Activated naive CD4-positive, alpha-beta T cell (primary cell): ENCODE measurements at places on chromosomes 7 and 10.

DNA sequence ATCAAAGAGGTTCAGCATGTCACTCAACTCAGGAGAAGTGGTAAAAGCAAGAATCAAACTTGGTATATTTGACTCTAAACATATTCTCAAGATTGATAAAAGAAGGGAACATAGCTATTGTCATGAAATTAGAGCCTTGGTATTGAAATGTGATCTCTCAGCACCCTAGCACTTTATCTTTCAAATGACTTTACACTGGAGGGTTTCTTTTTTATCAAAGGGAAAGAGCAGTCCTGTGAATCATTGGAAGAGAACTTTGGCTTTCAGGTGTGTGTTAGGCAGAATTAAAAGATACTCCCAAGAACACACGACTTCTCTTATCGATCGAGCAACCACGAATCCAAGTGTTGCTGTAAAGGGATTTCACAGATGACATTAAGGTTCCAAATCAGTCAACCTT, 54.4 kb downstream of the PTN start:
- no peak for DNase-seq

- DNase-seq, result no peak
These were observed 152.5 kb downstream of the PPP1R9A start for GRCh38 chr7:95059842-95060313.

- no peak for DNase-seq
These were observed 349.2 kb upstream of the PRKCQ start for GRCh38 chr10:6929148-6929830.

- DNase-seq, result no peak
These were observed 21.0 kb downstream of the ANKRD30A start for GRCh38 chr10:37146443-37146842.

DNA sequence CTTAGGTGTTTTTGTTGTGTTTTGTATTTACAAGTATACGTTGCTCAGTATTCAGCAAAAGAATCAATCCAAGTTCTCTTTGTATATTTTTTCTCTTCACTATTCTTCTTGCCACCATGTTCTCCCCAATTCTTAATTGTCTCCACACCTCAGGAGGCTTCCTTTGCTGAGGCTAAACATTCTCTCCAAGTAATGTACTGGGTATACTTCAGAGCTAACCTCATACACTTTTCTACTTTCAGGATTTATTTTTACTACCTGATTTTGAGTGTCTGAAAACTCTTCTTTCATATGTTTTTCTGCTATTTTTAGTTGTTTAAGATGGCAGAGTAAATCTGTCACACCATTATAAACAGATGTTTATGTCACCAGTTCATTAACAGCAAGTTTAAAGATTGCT, 354.8 kb upstream of the KCND2 start:
- DNase-seq, result no peak

- DNase-seq, result no peak
These were observed 27.4 kb upstream of the NDST2 start for GRCh38 chr10:73838827-73839226.

DNA sequence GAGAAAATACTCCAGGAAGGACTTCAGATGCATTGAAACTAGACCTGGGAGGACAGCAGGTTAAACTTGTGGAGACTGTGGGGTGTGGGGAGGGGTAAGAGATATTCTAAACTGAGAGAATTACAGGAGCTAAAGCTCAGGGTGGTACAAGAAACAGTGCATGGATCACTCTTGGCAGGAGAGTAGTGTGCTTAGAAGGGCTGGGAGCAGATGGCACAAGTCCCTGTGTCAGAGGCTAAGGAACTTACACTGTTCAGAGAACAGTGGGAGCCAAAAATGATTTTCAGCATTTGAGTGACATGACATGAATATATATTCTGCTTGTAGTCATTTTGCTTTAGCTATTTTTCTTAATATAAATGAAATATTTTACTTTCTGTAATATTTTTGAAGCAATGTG, 36.0 kb upstream of the LAMB1 start:
- DNase-seq, result no peak

DNA sequence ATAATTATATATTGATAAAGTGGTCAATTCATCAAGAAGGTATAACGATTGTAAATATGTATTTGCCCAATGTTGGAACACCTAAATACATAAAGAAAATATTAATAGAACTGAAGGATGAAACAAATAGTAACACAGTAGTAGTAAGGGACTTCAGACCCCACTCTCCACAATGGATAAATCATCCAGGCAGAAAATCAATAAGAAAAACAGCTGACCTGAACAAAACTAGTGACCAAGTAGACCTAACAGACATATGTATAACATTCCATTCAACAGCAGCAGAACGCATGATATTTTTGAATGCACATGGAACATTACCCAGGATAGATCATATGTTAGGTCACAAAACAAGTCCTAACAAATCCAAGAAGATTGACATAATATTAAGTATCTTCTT, 286.1 kb upstream of the BMPER start:
- no peak for DNase-seq

- DNase-seq, result no peak
These were observed 1.3 kb upstream of the CUL1 start for GRCh38 chr7:148697256-148698006.

DNA sequence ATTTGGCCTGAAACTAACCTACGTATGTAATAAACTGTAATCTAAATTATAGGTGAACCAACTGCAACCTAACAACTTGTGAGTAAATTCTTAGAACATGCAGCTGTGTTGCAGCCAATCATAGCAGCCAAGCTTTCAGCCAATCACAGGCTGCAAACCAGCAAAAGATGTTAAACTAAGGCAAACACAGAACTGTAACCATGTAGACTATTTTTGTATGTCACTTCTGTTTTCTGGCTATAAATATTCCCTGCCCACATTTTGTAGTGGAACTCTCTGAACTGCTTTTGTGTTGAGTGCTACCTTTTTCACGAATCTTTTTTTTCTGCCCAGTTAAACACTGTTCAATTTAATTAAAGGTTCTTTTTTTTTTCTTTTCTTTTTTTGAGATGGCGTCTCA, 28.2 kb upstream of the ZPBP start:
- no peak for DNase-seq

DNA sequence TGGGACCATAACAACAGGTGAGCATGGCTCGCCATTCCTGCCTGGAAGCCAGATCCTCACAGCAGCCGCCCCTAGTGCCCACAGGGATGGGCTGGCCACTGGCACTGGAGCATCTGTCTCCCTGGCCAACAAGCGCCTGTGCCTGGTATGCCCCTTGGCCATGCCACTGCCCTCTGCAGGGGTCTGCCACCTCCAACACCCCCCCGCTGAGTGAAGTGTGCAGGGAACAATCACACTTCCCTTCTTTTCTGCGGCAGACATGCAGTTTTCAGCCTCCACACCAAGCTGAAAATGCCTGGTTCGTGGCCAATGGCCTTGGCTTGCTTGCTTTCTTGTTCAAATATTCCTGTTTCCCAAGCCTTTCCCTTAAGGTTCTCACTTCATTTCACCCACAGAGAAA, 50.7 kb downstream of the HSPA12A start:
- DNase-seq, result no peak

GRCh38 chr10:83691791-83692596, 447.3 kb upstream of the GHITM start:
- DNase-seq, result no peak

DNA sequence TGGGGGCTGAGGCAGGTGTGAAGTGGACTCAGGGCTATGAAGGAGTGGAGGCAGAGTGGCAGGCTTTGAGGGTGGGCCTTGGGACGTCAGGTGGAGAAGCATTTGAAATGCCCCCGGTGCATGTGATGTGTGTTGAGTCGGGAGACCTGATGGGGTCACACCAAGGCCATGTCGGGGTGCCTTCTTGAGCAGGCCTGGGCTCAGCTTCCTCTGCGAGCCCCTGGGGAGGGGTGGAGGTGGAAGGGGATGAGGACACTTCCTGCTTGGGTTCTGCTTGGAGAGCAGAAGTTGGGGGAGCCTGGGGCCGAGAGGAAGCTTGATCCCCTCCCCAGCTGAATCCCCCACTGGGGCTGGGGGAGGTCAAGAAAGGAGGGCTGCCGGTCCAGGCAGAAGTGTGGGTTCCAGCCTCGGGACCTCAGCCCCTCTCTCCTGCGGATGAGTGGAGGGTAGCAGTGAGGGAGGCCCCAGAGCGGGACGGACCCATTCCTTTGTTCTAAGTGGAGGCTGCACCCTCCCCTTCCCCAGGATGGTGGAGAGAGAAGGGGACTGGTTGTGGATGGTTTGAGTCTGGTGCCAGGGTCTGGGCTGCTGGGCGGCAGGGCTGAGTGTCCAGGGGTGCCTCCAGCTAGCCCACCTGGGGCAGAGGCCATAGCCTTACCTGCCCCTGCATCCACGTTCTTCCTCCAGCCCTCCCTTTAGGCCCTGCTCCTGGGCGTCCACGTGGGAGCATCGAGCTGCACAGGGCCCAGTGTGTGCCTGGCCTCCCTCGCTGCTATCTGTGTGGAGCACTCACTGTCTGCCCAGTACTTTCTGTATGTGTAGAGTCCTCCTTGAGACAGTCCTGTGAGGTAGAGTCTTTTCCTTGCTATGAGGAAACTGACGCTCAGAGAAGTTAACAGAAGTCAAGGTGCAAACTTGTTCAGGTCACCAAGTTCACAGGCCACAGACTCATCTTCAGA, 36.7 kb downstream of the PRF1 start:
- no peak for DNase-seq

- no peak for DNase-seq
These were observed 124.4 kb downstream of the PON1 start for GRCh38 chr7:95199779-95200558.

DNA sequence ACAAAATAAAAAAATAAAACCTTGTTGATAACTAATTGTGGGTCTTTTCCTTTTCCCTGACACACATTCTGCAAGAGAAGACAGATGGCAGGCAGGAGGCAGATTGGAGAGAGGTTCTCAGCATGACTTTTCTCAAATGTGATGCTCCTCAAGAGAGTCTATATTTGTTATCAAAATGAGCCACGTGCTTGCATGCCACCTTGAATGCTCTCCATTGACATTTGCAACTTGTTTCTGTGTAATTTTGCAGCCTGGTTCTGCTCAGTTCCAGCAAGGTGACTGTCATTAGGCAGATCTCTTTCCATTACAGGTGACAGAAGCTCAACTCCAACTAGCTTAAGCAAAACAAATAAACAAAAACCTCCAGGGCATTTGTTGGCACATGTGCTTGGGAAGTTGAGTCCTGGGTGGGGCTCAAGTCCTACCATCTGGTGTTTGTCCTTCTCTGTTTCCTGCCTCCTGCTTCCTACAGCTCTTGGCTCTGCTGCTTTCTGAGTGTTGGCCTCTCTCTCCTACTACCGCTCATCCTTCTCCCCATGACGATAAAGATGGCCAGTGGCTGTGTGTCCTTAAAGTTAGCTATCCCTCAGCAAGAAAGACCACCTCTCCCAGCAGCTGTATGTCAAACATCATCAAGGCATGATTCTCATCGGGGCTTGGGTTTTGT, 56.7 kb downstream of the GRK5 start:
- no peak for DNase-seq

GRCh38 chr10:98384531-98385133, 30.4 kb downstream of the PYROXD2 start:
- DNase-seq, result no peak

GRCh38 chr7:129923709-129924108, 29.1 kb downstream of the UBE2H start:
- DNase-seq, result no peak

DNA sequence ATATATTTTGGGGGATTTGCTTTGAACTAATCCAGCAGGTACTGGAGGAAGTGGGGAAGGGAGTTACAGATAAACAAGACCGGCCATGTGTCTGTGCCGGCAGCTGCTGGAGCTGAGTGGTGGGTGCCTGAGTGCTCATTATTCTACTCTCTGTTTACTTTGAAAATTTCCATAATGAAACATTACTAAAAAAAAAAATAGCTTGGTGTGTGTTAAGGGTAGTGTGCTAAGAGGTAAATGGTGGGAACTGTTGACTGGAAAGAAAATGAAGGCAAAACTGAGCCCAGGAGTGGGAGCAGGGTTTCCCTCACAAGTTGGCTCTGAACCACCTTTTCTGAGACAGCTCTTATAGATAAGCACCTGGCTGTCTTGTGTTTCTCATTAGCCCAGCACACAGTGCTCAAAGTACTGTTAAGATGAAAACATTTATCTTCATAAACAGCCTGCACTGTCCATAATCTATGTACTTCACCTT, 50.6 kb downstream of the PARD3 start:
- DNase-seq, result no peak

DNA sequence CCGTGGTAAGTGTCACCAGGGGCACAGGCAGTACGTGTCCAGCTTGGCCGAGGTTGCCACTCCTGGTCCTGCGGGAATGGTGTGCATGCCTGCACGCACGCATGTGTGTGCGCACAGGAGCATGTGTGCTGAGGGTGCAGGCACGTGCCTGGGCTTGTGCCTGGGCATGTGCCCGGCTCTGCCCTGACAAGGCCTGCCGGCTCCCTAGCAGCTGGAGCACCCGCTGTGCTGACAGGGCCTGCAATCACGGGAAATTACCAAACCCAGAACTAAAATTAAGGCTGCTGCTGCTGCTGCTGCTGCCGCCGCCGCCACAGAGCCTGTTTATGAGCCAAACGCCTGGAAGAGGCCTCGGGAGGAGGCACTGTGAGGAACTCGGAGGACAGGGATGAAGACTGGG, 28.7 kb downstream of the GHRHR start:
- DNase-seq, result no peak

- DNase-seq, result no peak
These were observed 8.9 kb downstream of the GLI3 start for GRCh38 chr7:42227936-42228591.

GRCh38 chr7:47663213-47663612, 81.3 kb upstream of the TNS3 start:
- DNase-seq, result no peak

DNA sequence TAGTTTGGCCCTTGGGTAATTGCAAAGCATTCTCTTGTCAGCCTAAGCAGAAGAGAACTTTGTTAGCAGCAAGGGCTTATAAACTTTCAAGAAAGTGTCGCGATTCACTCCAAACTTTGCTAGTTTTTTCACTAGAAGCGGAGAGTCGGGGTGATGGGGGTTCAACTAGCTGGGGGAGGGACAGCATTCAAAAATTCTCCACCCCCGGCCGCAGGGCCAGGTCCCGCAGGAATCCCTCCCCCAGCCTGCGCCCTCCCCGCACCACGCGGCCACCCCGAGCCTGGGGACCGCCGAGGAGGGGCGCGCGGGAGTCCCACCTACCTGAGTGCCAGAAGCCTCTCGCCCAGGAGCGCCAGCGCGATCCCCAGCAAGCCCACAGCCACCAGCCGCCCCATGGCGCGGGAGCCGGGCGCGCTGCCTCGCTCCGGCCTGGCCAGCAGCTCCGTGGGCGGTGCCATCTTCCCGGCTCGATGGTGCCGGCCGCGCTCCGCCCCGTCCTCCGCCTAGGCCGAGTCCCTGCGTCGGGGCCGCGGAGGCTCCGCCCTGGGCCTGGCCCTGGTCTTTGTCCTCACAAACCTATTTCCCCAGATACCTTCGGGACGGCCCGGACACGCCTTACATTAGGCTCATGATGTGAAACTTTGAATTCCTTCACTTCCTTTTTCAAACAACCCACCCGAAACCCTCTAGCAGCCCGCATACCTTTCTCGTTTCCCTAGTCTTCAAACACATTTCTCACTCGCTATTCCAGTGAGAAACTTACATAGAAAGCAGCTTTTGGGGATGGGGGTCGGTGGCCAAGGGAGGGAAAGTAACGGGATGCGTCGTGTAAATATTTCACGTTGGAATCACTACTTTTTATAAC, at the start of gene PON2:
Gene PON2, minus strand, starts transcription at position 472 of the 865 bp plus-strand sequence. Its CDS starts 77 bp downstream, at position 395.
- DNase-seq, result no peak

GRCh38 chr10:34637418-34637911, 177.6 kb downstream of the PARD3 start:
- DNase-seq, result peak; percentile 65
